NCI-H187 treated with DMSO at 0.1 percent for 48 hours (cell line): ENCODE measurements at places on chromosomes 5 and 9.
A peak's percentile ranks its signal among the peaks of the same experiment; 100 is the strongest.

GRCh38 chr5:164277720-164278119 is 772.3 kb downstream of the MAT2B start:
- no peak for DNase-seq

- DNase-seq: no peak
These were observed 10.1 kb downstream of the ACO1 start for GRCh38 chr9:32394381-32395049.

- DNase-seq: peak; percentile 15
These were observed 8.9 kb upstream of the FBXO38 start for GRCh38 chr5:148374690-148375360.

- no peak for DNase-seq
These were observed 374.6 kb downstream of the SPATA31D1 start for GRCh38 chr9:82363198-82363597.
